ENCODE measurements at places on chromosomes 16 and 17. TPM values are rescaled to one million over a fixed set of nuclear protein-coding genes. Genes with fewer than 3 reads are reported as not detected.

MYLK3 gene
- 0.05 TPM for total RNA-seq

ALDH3A2 gene
- total RNA-seq = 27.4 TPM

KRTAP4-4 gene
- not detected for total RNA-seq

TPSD1 gene
- total RNA-seq = not detected

BAHCC1 gene
- 32.3 TPM for total RNA-seq

CDH5 gene
- not detected for total RNA-seq

GRCh38 chr16:17921357-17921978 is 415.1 kb downstream of the NPIPA8 start:
- DNase-seq = no peak

DNA sequence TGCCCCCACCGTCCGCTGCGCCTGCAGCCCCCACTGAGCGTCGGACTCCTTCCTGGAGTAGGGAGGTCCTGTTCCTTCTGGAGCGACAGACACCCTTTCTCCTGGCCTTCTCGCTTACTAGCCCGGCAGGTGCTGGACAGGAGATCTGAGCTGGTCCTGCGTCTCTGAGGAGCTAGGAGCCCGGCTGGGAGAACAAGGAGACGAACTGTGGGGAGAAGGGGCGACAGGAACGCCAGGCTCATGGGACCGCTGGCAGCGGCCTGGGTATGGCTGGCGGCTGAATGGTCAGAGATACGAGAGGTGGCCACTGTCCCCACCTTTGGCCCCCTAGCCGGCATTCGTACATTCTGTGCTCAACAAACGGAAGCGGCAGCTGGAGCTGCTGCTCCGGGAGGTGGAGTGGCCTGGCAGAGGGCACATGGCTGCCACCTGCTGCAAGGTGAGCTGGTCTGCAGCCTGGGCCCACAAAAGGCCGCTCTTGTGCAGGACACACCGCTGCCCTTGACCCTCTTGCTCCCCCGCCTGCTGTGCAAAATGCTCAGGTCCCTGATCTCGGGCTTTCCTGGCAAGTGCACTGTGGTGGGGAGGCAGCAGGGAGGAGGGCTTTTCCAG is 2066.7 kb downstream of the TP53TG3F start:
- no peak for DNase-seq

- DNase-seq = no peak
These were observed 7.1 kb downstream of the MYBBP1A start for GRCh38 chr17:4548061-4548461.

GRCh38 chr17:20059728-20060188 is 50.6 kb downstream of the SPECC1 start:
- DNase-seq = no peak

GRCh38 chr16:62712566-62712965 is 676.3 kb upstream of the CDH8 start:
- DNase-seq = no peak

DNA sequence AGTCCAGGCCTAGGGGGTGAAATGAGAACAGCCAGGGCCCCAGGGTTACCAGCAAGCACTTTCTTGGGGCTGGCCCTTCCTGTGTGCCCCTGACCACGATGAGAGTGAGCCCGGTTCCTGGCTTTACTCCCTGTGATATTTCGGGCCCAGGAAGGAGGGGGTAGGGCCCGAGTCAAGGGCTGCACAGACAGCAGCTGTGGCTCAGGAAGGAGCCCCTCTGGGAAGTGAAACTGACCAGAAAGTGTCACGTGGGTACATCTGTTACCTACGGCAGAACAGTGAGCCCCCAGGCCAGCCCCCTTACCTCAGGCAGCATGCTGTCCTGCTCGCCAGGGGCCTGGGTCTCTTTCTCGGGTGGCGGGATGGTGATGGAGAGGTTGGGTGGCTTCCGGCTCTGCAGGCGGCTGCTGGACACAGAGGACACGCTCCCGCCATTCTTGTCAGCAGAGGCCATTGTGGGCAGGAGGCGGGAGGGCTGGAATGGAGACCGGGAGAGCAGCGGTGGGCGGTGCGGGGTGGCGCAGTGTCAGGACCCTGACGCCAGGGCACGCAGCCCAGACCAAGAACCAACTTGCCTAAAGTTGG is 13.8 kb downstream of the AANAT start:
- DNase-seq = no peak

DNA sequence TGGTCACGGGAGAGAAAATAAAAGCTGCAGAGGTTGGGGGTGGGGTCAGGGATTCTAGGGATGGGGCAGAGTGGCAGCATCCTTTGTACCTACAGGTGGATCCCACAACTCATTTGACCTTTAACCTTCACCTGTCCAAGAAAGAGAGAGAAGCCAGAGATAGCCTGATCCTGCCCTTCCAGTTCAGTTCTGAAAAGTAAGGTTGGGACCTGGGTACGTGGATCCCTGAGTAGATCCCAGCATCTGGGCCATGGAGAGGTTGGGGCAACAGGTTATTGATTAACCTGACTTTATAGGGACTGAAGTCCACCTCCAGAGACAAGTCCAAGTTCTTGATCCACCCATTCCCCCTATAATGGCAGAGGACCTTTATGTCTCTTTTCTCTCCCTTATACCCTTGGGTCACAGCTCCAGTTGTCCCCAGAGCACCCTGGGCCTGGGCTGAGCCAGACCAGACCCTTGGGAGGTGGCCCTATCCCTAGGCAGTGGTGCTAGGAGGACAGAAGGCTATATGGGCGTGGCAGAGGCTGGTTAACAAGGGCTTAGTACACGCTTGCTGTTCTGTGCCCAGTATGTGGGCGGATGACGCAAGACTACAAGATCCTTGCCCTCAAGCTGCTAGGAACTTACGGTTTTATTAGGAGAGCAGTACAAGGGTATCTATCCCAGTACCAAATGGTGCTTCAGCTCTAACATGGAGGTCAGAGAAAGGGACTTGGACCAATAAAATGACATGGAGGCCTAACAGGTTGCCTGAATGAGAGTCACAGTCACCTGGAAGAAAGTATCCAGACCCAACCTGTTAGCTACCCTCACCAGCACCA is 3.3 kb downstream of the CLDN7 start:
- no peak for DNase-seq

DNA sequence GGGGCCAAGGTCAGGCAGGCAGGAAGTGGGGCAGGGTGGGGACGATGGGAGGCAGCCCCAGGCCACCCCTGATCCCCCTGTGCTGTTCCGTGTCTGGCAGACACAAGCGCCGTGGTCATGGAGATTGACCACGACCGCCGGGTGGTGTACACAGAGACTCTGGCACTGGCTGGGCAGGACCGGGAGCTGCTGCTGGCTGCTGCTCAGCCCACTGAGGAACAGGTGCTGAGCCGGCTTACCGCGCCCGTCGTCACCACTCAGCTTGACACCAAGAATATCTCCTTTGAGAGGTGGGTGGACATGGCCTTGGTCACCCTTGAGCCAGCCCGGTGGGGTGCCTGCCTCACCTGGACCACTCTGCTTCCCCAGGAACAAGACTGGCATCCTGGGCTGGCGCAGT is 13.7 kb downstream of the CORO6 start:
- peak; percentile 79 for DNase-seq

DNA sequence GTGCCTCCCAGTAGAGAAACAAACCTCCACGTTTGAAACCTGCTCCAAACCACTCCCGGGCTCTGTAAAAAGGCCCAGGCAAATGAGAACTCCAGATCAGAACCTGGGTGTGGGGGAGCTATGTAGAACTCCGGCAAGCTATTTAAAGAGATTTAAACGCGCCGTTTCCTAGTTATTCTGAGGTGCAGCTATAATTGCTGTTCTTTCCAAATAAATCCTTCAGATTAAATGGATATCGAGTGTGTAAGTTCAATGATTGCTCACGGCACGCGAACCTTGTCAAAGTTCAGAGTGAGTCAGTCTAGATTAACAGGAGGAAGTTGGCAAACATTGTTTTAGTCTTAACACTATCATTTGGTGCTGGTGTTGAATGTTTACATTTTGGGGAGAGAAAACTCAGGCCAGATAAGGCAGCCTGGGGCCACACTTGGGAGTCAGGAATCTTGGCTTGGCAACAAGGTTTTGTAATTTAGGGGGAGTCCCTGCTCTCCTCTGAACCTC is 92.9 kb upstream of the SALL1 start:
- no peak for DNase-seq

DNA sequence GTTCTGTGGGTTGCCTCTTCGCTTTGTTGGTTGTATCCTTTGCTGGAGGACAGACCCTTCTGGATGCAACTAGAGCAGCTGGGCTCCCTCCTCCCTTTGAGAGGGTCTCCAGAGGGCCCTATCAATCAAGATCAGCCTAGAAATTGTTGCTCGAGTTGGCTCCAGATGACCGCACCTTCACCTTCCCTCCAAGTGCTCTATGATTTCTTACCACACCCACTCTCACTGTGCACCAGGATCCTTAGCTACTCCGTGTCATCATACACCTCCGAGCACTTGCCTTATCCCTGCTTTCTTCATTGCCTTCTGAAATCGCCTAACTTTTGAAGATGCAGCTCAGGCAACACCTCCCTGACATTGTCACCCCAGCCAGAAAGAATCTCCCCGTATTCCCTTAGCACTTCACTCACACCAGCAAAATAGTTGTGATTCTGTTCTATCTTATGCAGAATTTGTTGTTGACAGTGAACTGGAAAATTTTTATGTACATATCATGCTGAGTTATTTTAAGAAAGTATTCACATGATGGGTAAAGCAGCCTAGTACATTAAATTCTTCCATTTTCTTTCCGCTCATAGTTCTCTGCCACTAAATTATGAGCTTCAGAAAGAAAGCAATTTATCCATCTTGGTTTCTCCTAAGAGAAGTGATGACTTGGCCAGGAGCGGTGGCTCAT is 52.9 kb downstream of the ABAT start:
- no peak for DNase-seq

- no peak for DNase-seq
These were observed 61.0 kb downstream of the SLC39A11 start for GRCh38 chr17:73031472-73031871.

- DNase-seq = no peak
These were observed 7.7 kb downstream of the MSL1 start for GRCh38 chr17:40129498-40129897.

GRCh38 chr17:8362651-8363332 is 13.7 kb downstream of the KRABD2 start:
- no peak for DNase-seq

All from chondrocyte (in vitro differentiated cells).